ENCODE measurements at places on chromosomes 13 and 19.

GRCh38 chr13:33919120-33919519, 101.2 kb downstream of the RFC3 start:
- DNase-seq, result no peak

DNA sequence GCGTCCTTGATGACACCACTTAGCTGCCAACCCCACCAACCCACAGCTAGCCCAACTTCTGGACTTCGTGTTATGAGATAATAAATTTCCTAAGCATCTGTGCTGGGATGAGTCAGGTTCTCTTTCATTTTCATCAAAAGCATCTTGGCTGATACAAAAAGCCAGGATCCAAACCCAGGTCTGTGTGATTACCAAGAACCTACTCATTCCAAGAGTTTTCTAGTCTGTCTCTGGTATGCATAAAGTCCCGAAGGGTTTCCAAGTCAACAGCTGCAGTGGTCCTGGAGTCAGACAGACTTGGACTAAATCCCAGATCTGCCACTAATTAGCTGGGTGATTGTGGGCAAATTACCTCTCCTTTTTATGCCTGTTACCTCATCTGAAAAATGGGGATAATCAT, 55.5 kb upstream of the SERP2 start:
- no peak for DNase-seq

- no peak for DNase-seq
These were observed 224.1 kb downstream of the SLITRK6 start for GRCh38 chr13:85575110-85575509.

DNA sequence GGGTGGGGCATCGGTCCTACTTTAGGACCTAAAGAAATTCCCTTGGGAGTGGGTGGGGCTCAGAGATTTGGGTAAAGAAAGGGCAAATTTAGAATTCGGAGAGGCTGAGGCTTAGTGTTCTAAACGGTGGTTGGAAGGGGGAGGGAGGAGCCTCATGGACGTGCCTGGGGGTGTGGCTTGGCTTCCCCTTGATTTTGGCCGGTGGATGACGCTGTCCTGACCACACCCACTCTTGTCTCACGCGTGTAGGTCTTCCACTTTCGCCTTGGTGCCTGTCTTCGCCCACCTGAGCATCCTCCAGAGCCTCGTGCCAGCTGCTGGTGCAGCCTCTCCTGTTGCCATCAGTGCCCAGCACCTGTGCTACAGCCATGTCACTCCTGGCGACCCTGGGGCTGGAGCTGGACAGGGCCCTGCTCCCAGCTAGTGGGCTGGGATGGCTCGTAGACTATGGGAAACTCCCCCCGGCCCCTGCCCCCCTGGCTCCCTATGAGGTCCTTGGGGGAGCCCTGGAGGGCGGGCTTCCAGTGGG, 1.2 kb upstream of the NUP62 start:
- no peak for DNase-seq

- DNase-seq, result no peak
These were observed 3.7 kb downstream of the GADD45B start for GRCh38 chr19:2479556-2480194.

DNA sequence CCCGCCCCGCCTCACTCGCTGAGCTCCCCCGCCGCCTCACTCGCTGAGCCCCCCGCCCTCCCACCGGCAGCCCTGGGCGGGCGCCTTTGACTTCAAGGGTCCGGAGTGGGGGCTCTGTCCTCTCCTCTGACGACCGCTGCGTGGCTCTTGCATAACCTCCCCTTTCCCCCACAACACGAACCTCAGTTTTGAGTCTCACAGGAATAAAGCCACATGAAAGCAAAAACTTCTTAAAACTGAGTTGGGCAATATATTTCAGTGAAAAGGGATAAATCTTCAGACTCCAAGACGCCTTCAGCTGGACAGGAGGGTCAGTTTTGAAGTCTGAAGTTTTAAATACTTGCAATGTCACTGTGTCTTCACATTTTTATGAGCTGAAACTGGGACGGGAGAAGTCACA, 70.6 kb upstream of the C13orf46 start:
- DNase-seq, result no peak

DNA sequence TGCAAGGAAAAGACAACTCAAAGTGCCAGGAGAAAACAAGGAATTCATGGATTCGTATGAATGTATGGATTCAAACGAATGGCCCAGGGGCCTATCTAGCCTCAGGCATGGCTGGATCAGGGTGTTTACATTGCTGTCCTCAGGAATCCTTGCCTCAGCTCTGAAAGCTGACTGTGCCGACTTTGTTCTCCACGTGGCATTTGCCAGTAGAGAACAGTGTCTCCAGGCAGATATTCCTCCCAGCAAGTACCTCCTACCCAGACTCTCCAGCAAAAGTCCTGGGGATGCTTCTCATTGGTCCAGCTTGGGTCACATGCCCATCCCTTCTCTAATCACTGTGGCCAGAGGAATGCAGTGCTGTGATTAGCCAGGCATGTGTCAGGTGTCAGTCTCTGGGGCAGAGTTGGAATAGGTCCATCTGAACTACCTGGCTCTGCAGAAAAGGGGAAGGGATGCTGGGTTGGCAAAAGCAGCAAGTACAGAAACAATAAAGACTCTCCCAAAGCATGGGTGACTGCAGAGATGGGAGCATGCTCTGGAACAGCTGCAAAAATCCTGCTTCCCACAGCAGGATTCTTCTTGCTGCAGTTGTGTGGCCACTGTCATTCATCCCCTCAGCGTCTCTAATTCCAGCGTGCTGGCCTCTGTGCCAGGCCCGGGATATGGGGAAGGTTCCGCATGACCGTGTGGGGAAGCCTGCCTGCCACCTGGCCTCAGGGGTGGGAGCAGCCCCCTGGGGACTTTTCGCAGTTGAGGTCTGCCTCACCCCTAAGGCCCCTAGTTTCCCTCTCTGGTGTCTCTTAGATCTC, 30.0 kb downstream of the CCNE1 start:
- no peak for DNase-seq

- no peak for DNase-seq
These were observed 31.9 kb downstream of the SGCG start for GRCh38 chr13:23212671-23213070.

DNA sequence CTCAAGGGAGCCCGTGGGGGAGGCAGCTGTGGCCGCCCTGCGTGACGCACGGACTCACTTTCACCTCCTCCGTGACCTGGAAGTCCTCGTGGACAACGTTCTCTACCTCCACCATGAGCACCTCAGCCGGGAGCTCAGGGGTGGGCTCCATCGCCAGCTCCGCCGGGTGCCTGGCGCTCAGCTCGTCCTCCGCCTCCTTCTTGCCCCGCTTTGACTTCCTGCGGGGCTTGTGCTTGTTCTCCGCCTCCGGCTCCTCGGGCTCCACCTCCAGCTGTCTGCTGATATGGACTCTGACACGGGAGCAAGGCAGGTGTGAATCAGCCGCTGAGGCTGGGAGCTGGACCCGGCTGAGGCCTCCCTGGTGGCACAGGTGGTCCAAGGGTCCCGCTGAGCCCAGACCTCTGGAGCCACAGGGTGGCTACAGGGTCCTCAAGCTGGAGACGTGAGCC, 8.2 kb downstream of the LONP1 start:
- no peak for DNase-seq

DNA sequence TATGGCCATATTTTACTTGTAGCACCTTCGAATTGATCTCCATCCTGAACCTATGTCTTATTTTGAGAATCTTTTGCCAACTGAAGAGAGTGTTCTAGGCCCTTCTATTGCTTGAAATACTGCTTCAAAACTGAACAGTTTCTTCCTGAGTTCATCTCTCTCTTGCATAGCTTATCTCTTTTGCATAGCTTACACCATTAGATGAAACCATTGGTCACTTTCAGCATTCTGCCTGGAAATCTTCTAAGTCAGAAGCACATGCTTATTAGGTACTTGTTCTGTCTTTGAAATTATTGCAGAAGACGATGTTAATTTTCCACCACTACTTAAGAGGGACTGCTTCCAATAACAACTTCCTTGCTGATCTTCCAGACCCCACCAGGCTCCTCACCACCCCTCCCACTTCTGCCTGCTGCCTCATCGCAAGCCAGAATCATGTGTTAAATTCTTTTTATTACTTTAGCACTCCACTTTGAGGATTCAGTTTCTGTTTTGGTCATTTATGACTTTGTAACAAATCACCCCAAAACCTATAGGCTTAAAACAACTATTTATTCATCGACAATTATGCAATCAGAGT, 122.4 kb upstream of the MAB21L1 start:
- no peak for DNase-seq

DNA sequence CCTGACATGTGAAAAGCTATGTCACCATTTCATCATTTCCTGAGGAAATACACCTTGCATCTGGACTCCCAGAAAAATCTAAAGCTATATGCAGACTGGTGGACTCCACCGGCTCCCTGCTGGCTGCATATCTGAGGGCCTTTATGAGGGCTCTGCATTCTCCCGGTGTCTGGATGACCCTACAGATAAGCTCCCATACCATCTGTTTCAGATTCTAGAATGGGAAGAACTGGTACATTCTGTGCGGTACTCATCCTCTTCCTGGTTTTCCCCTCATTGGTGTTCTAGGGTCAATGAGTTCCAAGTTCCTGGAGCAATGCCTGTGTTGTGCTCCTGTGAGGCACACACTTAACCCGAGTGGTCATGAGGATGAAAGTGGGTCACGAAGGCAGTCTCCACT, 60.4 kb downstream of the COL4A1 start:
- no peak for DNase-seq

DNA sequence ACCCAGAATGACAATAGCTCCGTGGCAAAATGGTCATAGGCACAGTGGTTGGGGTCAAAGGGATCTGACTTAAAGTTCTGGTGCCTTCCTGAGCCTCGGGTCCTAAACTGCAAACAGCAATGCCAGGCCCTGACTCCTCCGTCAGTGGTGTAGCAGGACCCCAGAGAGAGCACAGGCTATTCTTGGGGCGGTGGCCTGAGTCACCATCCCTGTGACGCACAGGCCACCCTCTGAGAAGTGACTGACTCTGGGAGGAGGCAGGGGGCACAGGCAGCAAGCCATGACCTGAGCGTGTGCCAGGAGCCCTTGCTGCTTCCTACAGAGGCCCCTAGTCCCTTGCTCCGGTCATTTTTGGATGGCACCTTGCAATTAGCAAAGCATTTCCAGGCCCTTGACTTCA, 18.7 kb downstream of the PLVAP start:
- no peak for DNase-seq

DNA sequence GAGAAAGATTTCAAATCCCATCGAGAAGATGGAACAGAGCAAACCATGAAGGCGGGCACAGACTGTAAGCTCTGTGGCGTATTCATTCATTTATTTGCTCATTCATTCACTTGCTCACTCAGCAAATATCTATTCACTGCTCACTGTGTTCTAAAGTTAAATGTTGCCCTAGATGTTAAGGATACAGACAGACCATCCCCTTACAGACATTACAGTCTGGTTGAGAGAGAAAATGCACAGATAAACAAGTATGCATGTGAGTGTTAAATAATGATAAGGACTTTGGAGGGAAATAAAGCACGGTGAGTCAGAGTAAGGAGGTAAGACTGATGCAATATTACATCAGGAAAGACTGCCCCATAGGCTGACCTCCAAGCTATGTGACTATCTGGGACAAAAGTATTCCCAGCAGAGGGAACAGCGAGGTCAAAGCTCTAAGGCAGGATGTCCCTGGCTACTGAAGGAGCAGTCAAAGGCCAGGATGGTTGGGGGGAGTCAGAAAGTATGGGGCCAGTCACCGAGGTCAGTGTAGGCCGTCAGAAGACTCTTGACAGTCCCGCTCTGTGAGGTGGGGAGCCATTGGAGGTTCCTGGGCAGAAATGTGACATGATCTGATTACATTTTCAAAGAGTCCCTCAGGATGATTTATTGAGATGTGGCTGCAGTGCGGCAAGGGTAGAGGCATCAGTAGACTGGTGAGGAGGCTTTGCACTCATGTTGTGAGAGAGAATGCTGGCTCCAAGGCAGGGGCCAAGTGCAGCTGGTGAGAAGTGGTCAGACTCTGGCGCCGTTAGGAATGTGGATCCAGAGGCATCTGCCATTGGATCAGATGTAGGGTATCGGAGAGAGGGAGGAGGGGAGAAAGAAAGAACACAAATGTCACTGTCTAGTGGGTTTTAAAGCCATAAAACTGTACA, 37.9 kb downstream of the MBNL2 start:
- DNase-seq, result no peak

DNA sequence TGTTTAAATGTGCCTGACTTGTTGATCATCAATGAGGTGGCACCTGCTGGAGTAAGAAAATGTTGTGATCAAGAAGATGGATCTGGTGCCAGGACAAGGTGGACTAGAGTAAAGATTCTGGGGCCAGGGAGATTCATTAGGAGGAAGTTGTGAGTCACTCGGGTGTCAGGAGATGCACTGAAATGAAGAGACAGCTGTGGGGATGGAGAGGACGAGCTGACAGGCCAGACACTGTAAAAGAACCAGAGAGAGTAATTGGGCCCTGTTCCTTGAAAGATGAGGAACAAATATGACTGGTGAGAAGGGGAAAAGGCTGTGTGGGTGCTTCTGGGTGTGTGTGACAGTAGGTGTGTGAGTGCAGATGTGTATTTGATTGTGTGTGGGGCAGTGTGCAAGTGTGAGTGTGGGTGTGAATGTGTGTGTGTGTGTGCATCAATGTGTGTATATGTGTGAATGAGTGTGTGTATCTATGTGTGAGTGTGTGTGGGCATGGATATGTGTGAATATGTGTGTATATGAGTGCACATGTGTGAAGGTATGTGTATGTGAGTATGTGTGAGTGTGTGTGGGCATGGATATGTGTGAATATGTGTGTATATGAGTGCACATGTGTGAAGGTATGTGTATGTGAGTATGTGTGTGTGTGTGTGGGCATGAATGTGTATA, 260.5 kb downstream of the RFC3 start:
- DNase-seq, result no peak

GRCh38 chr13:98483601-98484288, 93.2 kb downstream of the STK24 start:
- no peak for DNase-seq

GRCh38 chr13:26839682-26840081, 79.1 kb upstream of the GPR12 start:
- no peak for DNase-seq

DNA sequence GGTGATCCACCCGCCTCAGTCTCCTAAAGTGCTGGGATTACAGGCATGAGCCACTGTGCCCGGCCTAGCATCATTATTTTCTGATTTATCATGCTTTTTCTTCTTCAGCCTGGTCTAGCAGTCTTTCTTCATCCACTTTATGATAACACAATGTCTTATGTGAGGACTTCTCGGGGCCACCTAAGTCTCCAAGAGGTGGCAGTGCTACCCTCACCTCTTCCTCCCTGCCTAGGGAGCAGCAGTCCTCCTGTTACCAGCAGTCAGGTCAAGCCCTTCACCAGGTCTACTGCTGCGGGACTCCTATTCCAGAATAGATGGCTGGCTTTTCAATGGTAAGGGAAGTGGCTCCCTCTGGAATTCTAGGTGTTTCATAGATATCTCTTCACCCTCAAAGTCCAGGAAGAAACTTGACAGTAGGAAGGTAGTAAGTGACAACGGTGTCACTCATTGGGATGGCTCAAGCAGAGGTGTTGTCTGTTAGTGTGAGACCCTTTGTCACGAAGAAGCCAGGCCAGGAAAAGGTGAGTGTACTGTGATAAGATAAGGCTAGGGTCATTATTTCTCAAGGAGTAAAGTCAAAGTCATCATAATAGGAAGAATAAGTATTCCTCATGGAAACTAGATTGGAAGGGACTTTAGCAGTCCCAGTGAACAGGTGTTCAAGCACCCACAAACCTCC, 164.0 kb downstream of the KLF5 start:
- DNase-seq, result no peak

- DNase-seq, result no peak
These were observed 31.2 kb upstream of the RCBTB2 start for GRCh38 chr13:48564056-48564455.

GRCh38 chr13:33528896-33529295, 243.3 kb upstream of the STARD13 start:
- DNase-seq, result no peak

Data from stimulated activated CD8-positive, alpha-beta memory T cell treated with anti-CD3 and anti-CD28 coated beads, Interleukin-2, amount 100 ng/mL, for 1 hour (primary cell).